ENCODE measurements at places on chromosomes 3 and 15.

DNA sequence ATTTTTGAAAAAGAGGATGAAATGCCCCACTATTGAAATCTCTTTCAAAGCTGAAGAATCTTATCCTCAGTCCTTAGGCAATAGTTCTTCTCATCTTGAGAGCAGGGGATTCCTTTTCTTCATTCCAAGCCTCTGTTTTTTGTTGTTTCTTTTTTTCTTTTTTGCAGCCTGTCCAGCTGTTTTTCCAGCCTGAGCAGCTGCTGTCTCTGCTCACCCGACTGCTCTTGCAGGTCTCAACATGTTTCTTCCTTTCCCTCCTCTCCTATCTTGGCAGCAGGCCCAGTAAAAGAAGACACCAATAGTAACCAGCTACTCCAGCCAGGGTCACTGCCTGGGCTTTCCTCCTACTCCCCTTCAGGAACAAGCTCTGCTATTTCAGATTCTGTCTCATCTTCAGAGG lies 23.8 kb downstream of the MEX3B start:
- peak; percentile 37 for DNase-seq

DNA sequence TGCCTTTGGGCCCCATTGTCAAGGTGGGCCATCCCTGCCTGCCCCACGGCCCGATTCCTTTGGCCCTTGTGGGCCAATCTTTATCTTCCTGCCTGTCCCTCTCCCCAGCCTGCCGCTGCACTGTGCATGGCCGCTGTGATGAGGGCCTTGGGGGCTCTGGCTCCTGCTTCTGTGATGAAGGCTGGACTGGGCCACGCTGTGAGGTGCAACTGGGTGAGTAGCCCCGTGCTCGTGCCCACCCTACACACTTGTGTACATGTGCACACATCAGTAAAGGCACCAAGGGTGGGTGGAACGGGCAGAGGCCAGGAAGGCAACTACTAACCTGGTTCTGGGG lies 12.2 kb downstream of the NT5DC2 start:
- DNase-seq = no peak

GRCh38 chr3:149356630-149357029 lies 20.8 kb downstream of the TM4SF1 start:
- no peak for DNase-seq

- DNase-seq = no peak
These were observed 139.8 kb downstream of the XXYLT1 start for GRCh38 chr3:195131176-195131575.

DNA sequence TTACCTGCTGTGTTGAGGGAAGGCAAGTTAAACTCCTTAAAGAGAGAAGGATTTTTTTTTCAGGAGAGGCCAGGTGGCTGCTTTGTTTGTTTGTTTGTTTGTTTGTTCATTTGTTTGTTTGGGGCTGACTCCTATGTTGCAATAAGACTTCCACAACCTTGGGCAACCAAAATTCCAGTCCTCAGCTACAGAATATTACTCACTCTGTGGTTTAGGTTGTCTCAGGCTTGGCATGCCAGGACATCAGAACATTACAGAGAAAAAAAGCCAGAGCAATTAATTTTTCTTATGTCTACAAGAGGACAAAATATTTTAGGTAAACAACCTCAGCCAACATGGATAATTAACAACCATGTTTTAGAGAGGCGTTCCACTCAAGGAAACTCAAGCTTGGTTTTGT lies 156.7 kb upstream of the ATP11B start:
- DNase-seq = no peak

DNA sequence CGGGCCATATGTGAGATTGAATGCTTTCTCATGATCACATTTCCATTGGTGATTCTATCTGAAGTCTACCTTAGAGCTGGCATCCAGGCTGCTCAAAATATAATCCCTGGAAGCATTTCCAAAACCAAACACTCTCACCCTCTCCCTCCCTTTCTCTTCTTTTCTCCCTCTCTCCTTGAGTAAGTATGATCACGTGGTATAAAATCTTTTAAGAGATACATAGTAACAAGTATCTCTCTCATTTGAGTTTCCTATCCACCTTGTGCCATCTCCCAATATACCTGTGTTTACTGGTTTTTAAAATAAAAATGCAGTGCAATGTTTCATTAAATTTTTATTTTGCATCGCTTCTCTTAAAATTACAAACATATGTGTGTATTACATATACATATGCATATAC lies 350.9 kb upstream of the KCNH8 start:
- DNase-seq = no peak

GRCh38 chr15:50116477-50116876 lies 2.6 kb downstream of the ATP8B4 start:
- DNase-seq = no peak

- DNase-seq = no peak
These were observed 87.2 kb upstream of the MLF1 start for GRCh38 chr3:158483701-158484235.

- DNase-seq = no peak
These were observed 54.3 kb upstream of the MYRIP start for GRCh38 chr3:39755100-39755499.

DNA sequence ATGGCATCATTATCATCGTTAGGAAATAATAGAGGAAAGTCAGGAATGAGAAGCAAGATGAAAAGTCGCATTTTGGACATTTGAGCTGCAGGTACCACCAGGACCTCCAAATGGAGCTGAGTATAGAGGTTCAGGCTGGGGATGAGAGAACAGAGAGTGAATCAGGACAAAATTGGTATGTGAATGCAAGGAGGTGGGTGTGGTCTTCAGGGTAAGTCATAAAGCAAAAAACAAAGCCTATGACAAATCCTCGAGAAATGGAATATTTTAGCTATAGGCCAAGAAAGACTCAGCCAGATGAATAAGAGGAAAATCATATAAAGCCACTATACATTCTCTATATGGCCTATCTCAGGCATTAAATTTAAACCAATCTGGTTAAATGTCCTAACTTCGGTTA lies 841.3 kb downstream of the ROBO1 start:
- no peak for DNase-seq

GRCh38 chr15:36605604-36606263 lies 26.3 kb downstream of the CDIN1 start:
- no peak for DNase-seq

- DNase-seq = no peak
These were observed 146.1 kb upstream of the KBTBD8 start for GRCh38 chr3:66851894-66852613.

GRCh38 chr15:91150502-91151160 lies 50.6 kb downstream of the SV2B start:
- DNase-seq = no peak

- no peak for DNase-seq
These were observed 151.9 kb upstream of the CMC1 start for GRCh38 chr3:28089527-28089897.

GRCh38 chr15:100230784-100231183 lies 111.0 kb downstream of the ADAMTS17 start:
- DNase-seq = no peak

DNA sequence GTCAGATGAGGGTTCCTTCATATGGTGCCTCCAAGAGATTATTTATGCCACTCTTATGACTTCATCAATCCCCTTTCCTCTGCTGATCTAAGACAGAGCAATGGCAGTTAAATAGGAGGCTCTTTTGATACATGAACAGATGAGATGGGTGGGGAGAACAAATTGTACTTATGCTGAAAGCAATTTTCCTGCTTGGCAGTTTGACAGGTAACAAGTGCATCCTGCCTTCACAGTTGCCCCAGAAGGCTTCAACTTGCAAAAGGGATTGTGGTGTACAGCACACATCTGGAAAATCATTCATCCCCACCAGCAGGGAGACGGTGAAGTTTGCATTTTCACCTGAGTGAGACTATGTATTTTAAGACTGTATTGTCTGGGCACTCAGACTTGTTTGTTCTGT lies 27.3 kb downstream of the ENTPD3 start:
- DNase-seq = no peak

DNA sequence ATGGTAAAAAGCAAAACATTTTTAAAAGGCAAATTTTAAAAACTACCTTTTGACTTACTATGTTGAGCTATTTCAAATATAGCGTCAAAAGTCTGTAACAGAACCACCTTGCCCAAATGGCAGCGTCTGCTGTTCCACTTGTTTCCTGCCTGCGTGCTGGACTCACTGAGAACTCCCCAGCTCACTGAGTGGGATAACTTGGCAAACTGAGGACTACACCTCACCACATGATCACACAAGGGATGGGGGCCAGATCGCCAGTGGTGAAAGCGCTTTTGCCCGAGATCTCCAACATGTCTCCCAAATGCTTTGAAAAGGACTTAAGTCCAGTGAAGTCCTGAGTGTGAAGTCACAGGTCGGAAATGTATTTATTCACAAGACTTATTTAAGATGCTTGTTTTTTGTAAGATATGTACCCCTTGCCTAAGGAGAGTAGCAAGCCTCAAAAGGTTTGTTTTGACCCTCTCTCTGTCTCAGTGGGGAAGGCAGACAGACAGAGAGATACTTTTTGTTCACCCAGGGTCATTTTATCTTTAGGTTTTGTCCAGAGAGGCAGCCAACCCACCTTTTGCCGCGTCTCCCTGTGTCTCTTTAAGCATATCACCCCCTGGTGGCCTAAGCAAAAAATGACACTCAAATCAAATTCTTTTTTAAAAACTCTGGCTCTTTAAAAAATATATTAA lies 192.6 kb downstream of the PDZRN3 start:
- no peak for DNase-seq

DNA sequence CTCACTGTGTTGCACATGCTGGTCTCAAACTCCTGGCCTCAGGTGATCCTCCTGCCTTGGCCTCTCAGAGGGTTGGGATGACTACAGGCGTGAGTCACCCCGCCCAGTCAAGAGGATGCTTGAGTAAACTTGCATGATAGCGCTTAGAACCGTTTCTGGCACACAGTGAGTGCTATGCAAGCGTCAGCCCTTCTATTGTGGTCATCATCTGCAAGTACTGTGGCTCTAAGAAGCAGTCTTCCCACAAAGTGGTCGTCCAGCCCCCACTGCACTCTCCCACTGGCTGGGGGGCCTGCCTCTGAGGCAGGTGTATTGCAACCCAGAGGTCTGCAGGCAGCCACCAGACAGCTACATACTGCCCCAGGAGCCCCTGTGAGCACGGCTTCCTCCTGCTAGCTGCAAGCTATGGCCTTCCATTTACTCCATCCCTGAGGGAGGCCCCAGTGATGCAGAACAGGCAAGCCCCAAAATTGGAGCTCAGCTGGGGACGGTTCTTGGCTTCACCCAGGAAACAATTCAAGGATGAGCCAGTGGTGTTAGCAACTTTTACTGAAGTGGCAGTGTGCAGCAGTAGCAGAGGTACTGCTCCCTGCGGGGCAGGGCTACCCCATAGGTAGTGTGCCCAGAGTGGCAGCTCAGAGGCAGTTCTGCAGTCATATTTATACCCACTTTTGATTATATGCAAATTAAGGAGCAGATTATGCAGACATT lies 95.4 kb downstream of the LSM3 start:
- DNase-seq = no peak

GRCh38 chr3:51879937-51880336 lies 4.5 kb upstream of the IQCF5 start:
- DNase-seq = no peak

DNA sequence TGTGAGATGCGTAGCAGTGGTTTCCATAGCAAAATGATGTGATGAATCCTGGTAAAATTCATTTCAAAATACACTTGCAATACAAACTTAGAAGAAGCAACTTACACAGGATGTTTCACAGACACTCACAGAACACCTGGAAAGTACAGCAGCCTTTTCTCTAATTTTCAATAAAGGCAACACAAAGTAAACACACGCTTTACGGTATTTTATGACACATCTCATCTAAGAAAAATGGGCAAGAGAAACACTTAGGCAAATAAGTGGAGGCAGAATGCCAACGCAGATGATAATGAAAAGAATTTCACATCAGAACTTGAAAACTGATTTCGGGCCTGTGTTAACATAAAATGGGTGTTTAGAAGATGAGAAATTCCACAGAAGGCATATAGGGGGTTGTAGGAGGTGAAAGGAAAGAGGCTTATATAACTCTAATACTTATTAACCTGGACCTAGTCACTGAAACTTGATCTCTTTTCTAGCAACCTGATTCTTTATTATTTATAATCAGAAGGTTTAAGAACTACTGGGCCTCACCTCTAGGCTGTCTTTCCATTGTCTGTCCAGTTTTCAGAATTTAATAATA lies 25.6 kb upstream of the MAP3K13 start:
- DNase-seq = no peak

- no peak for DNase-seq
These were observed 319.8 kb downstream of the IGSF11 start for GRCh38 chr3:118714800-118715199.

All from mucosa of gallbladder (tissue), 1 donor.